ENCODE measurements at places on chromosomes 7 and 10. TPM values are rescaled to one million over a fixed set of nuclear protein-coding genes. Genes with fewer than 3 reads are reported as not detected.

DNA sequence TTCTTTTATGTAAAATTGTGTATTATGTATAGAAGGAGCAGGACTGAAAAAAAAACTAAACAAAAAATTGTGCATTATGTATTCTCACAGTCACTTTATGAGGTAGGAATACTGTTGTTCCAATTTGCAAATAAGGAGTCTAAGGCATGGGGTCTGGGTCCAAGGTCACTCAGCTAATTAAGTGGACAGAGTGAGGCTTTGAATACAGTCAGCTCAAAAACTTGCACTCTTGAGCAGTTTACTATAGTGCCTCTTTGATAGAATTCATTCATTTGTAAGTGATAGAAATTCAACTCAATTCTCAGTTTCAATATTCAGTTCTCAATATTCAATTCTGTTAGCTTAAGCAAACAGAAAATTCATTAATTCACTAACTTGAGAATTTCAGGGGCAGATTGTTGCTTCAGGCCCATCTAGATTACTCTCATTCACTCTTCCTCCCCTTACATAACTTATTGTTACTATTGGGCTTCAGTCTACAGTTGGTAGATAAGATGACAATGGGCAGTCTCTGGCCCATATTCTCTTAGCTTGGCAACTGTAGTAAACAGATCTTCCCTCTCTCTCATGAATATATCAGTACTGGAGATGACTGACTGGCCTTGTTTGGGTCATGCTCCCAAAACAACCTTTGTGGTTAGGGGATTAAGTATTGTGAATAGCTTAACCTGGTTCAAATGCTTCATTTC, 86.6 kb downstream of the BTAF1 start:
- H3K4me3 ChIP-seq: no peak overlapping the region
- H3K27me3 ChIP-seq: no peaks in the 10 kb centered on the region
- peaks cover 73% of the 10 kb centered on the region for H3K36me3 ChIP-seq
- no peak for DNase-seq

DNA sequence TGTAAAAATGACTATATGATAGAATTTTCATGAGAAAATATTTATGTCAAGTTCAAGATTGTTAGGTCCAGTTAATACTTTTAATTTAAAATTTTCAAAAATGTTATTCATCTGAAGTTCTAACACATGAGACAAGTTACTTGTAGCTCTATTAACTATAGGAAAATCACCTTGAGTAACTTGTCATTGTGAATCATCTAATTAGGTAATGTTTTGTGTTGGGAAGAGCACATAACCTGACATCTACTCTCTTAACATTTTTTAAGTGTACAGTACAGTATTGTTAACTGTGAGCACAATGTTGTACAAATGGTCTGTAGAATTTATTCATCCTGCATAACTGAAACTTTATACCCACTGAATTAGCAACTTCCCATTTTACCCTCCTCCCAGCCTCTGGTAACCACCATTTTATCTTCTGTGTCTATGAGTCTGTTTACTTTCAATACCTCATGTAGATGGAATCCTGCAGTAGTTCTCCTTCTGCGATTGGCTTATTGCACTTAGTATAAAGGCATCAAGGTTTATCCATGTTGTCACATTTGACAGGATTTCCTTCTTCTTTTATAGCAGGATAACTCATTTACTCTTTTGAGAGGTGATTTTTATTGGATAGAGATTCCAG, 54.6 kb downstream of the ARL4A start:
- H3K36me3 ChIP-seq: no peaks in the 10 kb centered on the region
- H3K4me3 ChIP-seq: no peak overlapping the region

- no peak overlapping the region for H3K27ac ChIP-seq
- no peak overlapping the region for H3K4me3 ChIP-seq
- no peaks in the 10 kb centered on the region for H3K36me3 ChIP-seq
- H3K27me3 ChIP-seq: no peaks in the 10 kb centered on the region
Measured at GRCh38 chr7:138627361-138627760, 73.8 kb downstream of the SVOPL start.

- no peak for DNase-seq
- H3K27ac ChIP-seq: no peak overlapping the region
- H3K36me3 ChIP-seq: no peaks in the 10 kb centered on the region
Measured at GRCh38 chr7:133551466-133551865, 298.6 kb downstream of the EXOC4 start.

GRCh38 chr7:46191776-46192175, 270.7 kb upstream of the IGFBP3 start:
- DNase-seq: no peak
- no peak overlapping the region for H3K27ac ChIP-seq
- no peaks in the 10 kb centered on the region for H3K36me3 ChIP-seq
- H3K4me1 ChIP-seq: no peaks in the 10 kb centered on the region

DNA sequence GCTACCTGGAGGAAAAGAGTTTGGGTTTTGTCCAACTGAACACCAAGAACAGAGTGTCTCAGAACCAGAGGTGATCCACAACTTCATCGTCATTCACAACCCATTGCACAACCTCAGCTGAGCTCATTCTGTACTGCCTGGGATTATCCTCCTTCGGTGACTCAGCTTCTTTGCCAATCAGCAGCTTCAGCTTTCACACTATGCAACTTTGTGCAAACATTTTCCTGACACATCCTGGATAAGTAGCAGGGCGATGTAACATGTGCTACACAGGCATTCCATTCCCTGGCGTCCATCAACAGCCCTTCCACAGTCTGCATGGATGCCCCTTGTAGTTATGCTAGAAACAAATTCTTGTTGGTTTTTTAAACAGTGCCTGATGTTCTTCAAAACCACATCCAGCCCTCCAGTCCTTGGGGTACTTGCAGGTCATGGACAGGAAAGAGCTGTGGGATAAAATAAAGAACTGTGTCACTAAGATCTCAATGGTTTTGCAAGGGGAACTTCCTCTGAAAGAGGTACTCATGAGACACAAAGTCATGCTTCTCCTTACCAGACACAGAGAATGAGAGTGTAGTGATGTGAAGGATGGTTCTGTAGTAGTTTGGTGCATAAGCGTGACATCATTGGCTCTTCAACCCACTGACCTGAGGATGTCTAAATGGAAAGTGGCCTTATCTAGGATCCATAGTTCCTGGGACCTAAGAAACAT, 478.5 kb downstream of the KIF20B start:
- H3K27me3 ChIP-seq: no peaks in the 10 kb centered on the region
- no peak overlapping the region for H3K4me3 ChIP-seq
- no peak for DNase-seq
- H3K4me1 ChIP-seq: no peaks in the 10 kb centered on the region
- no peaks in the 10 kb centered on the region for H3K36me3 ChIP-seq
- H3K27ac ChIP-seq: no peak overlapping the region

- peaks cover 10% of the 10 kb centered on the region for H3K4me1 ChIP-seq
- no peak overlapping the region for H3K27ac ChIP-seq
- no peak for DNase-seq
- peaks cover 25% of the 10 kb centered on the region for H3K27me3 ChIP-seq
- no peaks in the 10 kb centered on the region for H3K36me3 ChIP-seq
- no peak overlapping the region for H3K4me3 ChIP-seq
Measured at GRCh38 chr7:44311561-44312495, 13.6 kb downstream of the CAMK2B start.

GRCh38 chr10:48645600-48645999, 39.1 kb upstream of the WDFY4 start:
- DNase-seq: no peak
- no peak overlapping the region for H3K4me3 ChIP-seq
- H3K36me3 ChIP-seq: no peaks in the 10 kb centered on the region
- no peak overlapping the region for H3K27ac ChIP-seq

- no peak overlapping the region for H3K27ac ChIP-seq
- DNase-seq: no peak
- no peaks in the 10 kb centered on the region for H3K27me3 ChIP-seq
- no peak overlapping the region for H3K4me3 ChIP-seq
- no peaks in the 10 kb centered on the region for H3K4me1 ChIP-seq
Measured at GRCh38 chr7:24075426-24075810, 208.6 kb upstream of the NPY start.

DNA sequence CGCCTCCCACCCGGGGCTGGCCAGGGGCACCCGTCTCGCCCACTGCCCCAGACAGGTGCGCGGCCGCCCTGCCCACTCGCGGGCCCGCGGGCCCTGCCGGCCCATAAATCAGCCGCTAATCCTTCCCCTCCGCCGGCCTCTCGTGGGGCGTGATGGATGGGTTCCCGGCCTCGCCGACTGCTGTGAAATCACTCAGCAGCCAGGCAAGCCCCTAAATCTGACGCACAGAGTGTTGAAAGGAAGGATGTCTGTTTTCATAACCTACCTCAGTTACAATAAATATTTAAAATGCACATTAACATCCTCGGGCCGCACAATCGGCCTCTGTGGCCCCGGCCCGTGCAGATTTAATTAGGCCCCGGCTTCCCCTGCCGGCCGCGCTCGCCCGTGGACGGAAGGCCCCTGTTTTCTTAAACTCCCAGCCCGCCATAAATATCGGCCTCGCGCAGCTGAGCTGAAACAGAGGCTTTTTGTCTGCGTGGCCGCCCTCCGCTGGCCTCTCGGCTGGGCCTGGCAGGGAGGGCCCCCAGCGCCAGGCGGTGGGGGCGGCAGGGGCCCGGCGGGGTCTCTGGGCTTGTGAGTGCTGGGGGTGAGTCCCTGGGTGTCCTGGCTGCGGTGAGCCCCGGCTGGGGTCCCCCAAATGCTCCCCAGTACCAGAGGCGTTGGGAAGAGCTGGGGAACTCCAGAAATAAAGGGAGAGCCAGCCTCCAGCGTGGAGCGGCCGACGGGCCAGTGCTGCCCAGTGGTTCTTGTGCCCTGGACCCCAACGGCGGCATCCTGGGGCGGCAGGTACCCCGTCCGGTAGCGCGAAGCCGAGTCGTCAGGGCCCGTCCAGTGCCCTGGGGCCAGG, 90.7 kb downstream of the UNCX start:
- DNase-seq: no peak
- no peaks in the 10 kb centered on the region for H3K4me1 ChIP-seq
- peaks cover 8% of the 10 kb centered on the region for H3K27me3 ChIP-seq

GRCh38 chr7:16430133-16430532, 8.8 kb upstream of the CRPPA start:
- H3K4me1 ChIP-seq: no peaks in the 10 kb centered on the region
- no peaks in the 10 kb centered on the region for H3K27me3 ChIP-seq
- no peak overlapping the region for H3K4me3 ChIP-seq
- H3K36me3 ChIP-seq: no peaks in the 10 kb centered on the region

- H3K4me1 ChIP-seq: peaks cover 23% of the 10 kb centered on the region
- H3K27me3 ChIP-seq: no peaks in the 10 kb centered on the region
- no peaks in the 10 kb centered on the region for H3K36me3 ChIP-seq
- no peak for DNase-seq
Measured at GRCh38 chr10:12056748-12057147, 12.0 kb upstream of the DHTKD1 start.

GRCh38 chr10:60293581-60294175, 96.0 kb downstream of the ANK3 start:
- no peaks in the 10 kb centered on the region for H3K36me3 ChIP-seq
- H3K27me3 ChIP-seq: no peaks in the 10 kb centered on the region
- no peak for DNase-seq
- H3K4me1 ChIP-seq: no peaks in the 10 kb centered on the region
- H3K4me3 ChIP-seq: no peak overlapping the region

DNA sequence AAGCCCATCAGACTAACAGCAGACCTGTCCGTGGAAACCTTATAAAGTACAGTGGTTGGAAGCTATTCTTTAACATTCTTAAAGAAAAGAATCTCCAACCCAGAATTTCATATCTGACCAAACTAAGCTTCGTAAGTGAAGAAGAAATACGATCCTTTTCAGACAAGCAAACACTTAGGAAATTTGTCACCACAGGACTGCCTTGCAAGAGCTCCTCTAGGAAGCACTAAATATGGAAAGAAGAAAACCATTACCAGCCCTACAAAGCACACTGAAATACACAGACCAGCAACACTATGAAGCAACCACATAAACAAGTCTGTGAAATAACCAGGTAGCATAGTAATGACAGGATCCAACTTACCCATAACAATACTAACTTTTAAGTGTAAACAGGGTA, 177.7 kb upstream of the PRSS1 start:
- H3K36me3 ChIP-seq: no peaks in the 10 kb centered on the region
- peaks cover 31% of the 10 kb centered on the region for H3K4me1 ChIP-seq
- no peak for DNase-seq
- H3K27ac ChIP-seq: no peak overlapping the region
- H3K4me3 ChIP-seq: no peak overlapping the region

- H3K4me3 ChIP-seq: no peak overlapping the region
- H3K27ac ChIP-seq: no peak overlapping the region
- H3K36me3 ChIP-seq: peaks cover 29% of the 10 kb centered on the region
- no peaks in the 10 kb centered on the region for H3K4me1 ChIP-seq
- no peaks in the 10 kb centered on the region for H3K27me3 ChIP-seq
- no peak for DNase-seq
Measured at GRCh38 chr10:72419241-72419640, 64.5 kb upstream of the DNAJB12 start.

DNA sequence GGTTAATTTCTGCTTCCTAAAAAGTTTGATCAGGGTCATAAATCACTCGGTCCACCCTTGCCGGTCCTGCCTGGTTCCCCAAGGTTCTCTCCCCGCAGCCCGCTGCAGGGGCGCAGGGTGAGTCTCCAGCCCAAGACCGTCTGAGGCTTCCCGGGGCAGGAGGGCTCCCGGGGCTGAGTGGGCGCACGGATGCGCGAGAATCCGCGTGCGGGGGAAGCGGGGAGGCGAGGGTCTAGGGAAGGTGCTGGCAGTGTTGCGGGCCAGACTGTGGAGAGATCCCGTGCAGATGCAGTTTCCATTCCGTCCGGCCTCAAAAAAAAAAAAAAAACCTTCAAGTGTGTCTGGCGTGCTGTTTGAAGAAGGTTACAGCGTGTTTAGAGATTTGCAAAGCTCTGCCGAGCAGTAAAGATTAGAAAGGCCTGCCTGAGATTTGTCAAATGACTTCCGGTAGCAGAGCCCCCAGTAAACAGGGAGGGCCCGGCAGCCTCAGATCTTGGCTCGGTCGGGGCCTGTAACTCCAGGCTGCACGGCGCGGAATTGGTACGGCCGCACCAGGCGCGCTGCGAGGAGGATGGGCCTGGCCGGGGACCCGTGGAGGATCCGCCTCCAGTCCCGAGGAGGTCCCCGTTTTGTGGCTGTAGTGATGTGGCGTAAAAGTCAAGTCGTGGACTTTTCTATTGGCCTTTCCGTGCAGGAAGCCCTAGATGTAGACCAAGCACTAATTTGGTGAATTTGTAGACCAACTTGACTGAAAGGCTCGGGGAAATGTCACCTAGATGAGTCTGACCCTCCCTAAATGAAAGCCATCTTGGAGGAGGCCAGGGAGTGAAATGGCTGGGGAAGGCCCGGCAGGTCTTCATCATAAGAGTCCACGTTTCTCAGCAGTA, 293.2 kb upstream of the NFE2L3 start:
- H3K27ac ChIP-seq: no peak overlapping the region
- peaks cover 35% of the 10 kb centered on the region for H3K4me1 ChIP-seq
- H3K27me3 ChIP-seq: peaks cover 100% of the 10 kb centered on the region
- no peak overlapping the region for H3K4me3 ChIP-seq
- no peaks in the 10 kb centered on the region for H3K36me3 ChIP-seq
- DNase-seq: no peak

- no peak overlapping the region for H3K27ac ChIP-seq
- H3K36me3 ChIP-seq: no peaks in the 10 kb centered on the region
- H3K4me3 ChIP-seq: no peak overlapping the region
- no peaks in the 10 kb centered on the region for H3K4me1 ChIP-seq
- no peaks in the 10 kb centered on the region for H3K27me3 ChIP-seq
Measured at GRCh38 chr7:11970132-11970531, 138.1 kb upstream of the THSD7A start.

- H3K4me1 ChIP-seq: peaks cover 6% of the 10 kb centered on the region
- H3K27ac ChIP-seq: no peak overlapping the region
Measured at GRCh38 chr10:46069771-46070463, 23.8 kb upstream of the MSMB start.

The NODAL gene
- not detected for polyA plus RNA-seq

The COPG2 gene
- 9.6 TPM for polyA plus RNA-seq

The NRCAM gene
- polyA plus RNA-seq: not detected

The PNLIPRP1 gene
- not detected for polyA plus RNA-seq

The SIRT1 gene
- 4.4 TPM for polyA plus RNA-seq

The C7orf57 gene
- polyA plus RNA-seq: not detected

The CPEB3 gene
- polyA plus RNA-seq: 2.1 TPM

The CBX3 gene
- polyA plus RNA-seq: 78.1 TPM

The CHN2 gene
- polyA plus RNA-seq: 44.8 TPM

The LEP gene
- 0.13 TPM for polyA plus RNA-seq

The SH2D4B gene
- not detected for polyA plus RNA-seq

The PRR15 gene
- polyA plus RNA-seq: not detected
